Sigmoid colon (tissue), 7 donors: ENCODE measurements at places on chromosomes 3 and 15. TPM values are rescaled to one million over a fixed set of nuclear protein-coding genes. Genes with fewer than 3 reads are reported as not detected.

- no peaks in the 10 kb centered on the region for H3K4me1 ChIP-seq
- no peaks in the 10 kb centered on the region for H3K36me3 ChIP-seq
- H3K27me3 ChIP-seq = no peaks in the 10 kb centered on the region
- H3K4me3 ChIP-seq = no peak overlapping the region
- H3K27ac ChIP-seq = no peak overlapping the region
Observed at GRCh38 chr3:115162759-115163158, 15.7 kb upstream of the ZBTB20 start.

GRCh38 chr15:92682741-92683510, 27.4 kb upstream of the FAM174B start:
- no peak for DNase-seq
- peaks cover 7% of the 10 kb centered on the region for H3K4me1 ChIP-seq
- H3K36me3 ChIP-seq = no peaks in the 10 kb centered on the region
- no peaks in the 10 kb centered on the region for H3K27me3 ChIP-seq
- H3K27ac ChIP-seq = no peak overlapping the region
- H3K4me3 ChIP-seq = no peak overlapping the region

NANOGP8 gene
- total RNA-seq = 1.2 TPM

PLSCR4 gene
- 58.8 TPM for total RNA-seq

HGD gene
- not detected for total RNA-seq
